ENCODE measurements at places on chromosomes 6 and 20.

- no peak for DNase-seq
Observed at GRCh38 chr6:56753811-56754210, 111.1 kb upstream of the DST start.

GRCh38 chr20:8061861-8062518 is 42.4 kb upstream of the TMX4 start:
- DNase-seq = no peak

DNA sequence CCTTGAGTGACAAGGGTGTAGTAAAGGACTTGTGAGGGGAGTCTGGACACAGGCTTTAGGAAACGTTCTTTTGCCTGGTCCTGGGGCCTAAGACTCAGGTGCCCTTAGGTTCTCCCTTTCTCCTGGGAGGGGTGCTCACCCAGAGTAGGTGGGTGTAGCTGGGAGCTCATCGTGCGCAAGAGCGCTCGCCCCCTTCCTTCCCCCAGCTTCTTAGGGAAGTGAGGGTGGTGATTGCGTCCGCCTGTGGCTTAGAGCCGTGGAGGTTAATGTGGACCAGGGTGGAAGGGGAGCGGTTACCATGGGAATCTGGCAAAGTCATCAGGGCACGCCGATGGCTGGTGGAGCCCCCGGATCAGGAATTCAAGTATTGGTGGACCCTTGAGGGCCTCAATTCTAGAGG is 3.3 kb upstream of the AARS2 start:
- DNase-seq = no peak

DNA sequence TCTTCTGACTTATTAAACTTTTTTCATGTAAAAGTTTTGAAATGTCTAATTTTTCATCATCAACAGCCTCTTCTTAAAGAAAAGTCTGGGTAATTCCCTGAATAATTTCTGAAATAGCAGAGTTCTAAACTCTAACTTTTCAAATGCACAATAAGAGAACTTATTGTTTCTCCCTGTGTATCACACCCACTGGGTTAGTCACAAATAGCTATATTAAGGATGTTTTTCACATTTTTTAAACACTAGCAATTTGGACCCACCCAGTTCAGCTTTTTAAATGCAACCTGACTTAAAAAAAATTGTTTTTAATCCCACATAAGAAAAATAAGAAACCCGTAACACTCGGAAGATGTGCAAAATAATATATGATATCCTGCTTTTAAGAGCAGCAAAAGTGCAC is 61.4 kb upstream of the UTRN start:
- no peak for DNase-seq

DNA sequence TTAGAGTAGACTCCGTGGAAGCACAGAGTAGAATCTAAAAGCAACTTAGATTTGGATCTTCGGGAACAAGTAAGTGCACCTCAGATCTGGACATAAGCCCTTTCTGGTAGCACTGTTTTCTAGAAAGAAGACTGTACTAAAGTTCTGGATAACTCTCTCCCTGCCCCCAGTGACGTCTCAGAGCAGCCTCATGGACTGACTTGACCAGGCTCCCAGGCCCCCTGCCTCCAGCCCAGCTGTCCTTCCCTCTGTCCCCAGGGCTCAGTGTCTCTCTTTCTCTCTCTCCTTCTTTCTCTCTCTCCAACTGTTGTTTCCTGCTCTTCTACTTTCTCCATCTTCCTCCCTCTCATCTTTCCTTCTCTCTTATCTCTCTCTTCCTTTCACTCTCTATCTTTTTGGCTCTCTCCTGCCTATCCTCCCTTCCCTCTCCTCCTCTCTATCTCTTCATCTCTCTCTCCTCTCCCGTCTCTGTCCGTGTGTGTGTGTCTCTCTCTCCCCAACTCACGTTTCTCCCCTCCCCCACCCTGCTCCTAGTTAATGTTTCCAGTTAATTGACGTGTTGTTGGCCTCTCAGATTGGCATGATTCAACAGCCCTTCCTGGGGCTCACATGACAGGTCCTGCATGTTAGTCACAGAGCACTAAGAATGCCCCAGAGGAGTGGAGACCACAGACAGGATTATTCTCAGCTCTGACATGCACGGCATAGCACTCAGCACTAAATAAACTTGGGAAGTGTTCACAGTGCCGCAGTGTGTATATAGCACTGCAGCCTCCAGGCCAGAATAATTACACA is 180.4 kb upstream of the FOXQ1 start:
- peak; percentile 27 for DNase-seq

DNA sequence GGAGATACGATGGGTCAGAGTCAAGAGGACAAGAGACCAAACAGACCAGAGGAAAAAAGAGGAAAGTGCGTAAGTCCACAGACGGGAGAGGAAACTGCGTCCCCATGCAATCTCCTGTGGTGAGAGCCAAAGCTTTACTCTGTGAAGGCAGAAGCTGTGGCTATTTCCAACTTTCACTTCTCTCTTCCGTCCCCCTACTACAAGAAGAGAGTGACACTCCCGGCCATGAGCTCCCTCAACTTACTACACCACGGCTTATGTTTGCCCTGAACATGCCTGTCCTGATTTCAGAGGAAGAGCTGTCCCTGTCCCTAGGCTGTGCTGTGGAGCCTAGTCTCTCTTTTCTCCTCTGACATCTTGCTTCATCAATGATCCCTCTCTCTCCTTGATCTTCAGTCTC is 11.5 kb upstream of the SSR1 start:
- no peak for DNase-seq

DNA sequence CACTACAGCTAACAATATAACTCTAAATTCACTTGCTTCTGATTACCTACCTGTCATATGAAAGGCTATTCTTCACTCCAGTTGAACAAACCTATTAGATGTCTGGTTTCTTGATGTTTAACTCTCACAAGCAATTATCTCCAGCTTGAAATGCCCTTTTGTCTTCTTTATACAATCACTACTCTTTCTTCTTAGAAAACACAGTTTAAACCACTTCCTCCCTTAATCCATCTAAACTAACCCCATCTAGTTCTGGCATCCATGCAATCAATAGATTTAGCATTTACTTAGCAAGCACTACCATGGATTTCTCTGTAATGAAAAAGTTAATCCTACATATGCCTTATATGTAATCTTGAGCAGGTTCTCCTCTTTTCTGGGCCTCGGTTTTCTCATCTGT is 127.3 kb downstream of the ATXN1 start:
- no peak for DNase-seq

- peak; percentile 26 for DNase-seq
Observed at GRCh38 chr6:28673787-28674671, 148.3 kb downstream of the GPX5 start.

GRCh38 chr20:62306414-62307187 is 3.8 kb downstream of the ADRM1 start:
- no peak for DNase-seq

GRCh38 chr6:147438758-147439528 is 69.5 kb upstream of the SAMD5 start:
- DNase-seq = no peak

DNA sequence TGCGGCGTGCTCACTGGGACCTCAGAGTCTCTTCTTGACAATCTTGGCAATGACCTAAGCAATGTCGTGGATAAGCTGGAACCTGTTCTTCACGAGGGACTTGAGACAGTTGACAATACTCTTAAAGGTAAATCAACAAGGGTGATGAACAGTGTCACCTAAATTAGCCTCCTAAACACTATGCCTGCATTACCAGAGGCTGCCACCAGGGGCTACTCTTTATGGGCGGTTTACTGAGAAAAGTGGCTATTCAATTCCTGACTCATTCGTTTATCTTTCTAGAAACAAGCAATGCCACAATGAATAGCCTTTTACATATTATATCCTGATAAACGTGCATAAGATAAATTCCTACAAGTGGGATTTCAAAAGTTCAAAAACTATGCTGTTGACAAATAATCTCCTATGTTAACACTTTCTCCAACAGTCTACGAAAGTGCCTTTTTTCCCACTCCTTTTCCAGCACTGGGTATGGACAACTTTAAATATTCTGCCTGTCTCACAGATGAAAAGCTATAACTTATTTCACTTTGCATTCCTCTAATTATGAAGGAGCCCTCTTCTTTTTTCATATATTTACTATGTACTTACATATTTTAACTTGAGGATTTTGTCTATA is 1.3 kb downstream of the BPIFA2 start:
- no peak for DNase-seq

DNA sequence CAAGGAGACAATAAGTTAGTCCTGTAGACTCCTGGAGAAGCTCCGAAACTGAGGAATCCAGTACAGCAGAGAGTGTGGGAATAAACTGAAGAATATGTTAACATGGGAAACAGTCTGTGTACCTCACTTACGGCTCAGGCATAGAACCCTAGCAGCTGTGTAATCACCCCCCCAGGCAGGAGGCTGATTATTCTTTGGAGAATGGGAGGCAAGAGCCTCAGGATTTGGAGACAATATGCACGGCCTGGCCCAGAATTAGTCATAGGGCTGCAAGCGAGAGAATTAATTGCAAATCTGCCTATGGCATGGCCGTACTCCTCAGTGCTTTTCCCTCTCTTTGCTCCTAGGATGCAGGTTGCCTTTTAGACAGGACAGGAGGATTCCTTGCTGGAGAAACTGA is 27.5 kb upstream of the FYN start:
- DNase-seq = no peak

- no peak for DNase-seq
Observed at GRCh38 chr20:3922223-3922982, 33.2 kb downstream of the PANK2 start.
